Stimulated activated CD4-positive, alpha-beta T cell treated with anti-CD3 and anti-CD28 coated beads, Interleukin-12 subunit alpha, Interleukin-12 subunit beta, amount 100 ng/mL, for 48 hours (primary cell): ENCODE measurements at places on chromosomes 1 and 21.

DNA sequence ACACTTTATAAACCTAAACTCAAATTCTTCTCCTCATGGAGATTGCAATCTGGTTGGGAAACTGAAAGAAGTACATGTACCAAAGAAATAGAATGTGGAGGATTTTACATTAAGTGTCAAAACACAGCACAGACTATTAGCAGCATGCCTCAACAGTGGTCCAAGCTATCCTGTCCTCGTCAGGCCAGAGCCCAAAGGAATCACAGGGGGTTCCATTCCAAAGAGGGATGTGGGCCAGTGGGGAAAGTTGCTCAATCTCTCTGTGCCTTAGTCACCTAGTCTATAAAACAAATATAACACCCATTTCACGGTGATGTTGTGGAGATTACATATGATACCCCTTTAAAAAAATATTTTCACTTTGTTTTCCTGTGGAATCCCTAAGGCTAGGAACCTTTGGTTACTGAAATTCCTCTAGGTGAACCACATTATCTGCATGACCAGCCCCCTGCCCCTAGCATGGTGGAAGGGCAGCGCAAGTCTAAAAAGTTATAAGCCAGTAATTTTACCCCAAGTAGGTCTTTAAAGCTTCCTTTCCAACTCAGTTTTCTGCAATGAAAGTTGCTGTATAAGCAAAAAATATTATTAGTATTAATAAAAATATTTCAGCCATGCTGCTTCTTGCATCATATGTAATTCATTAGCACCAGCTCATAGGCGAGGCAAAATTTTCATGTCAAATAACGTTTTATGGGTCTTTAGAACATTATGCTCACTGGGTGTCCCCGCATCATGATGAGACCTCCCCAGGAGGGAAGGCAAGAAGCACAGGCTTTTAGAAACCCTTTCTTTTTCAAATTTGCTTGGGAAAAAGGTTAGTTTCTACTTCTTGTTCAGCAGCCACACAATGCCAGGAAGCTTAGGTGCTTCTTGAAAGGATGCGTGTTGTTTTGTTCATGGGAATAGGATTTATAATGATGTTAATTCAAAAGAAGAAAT, 548.8 kb upstream of the PKN2 start:
- DNase-seq = no peak

- no peak for DNase-seq
Observed at GRCh38 chr1:6496365-6496721, 4.9 kb upstream of the PLEKHG5 start.

DNA sequence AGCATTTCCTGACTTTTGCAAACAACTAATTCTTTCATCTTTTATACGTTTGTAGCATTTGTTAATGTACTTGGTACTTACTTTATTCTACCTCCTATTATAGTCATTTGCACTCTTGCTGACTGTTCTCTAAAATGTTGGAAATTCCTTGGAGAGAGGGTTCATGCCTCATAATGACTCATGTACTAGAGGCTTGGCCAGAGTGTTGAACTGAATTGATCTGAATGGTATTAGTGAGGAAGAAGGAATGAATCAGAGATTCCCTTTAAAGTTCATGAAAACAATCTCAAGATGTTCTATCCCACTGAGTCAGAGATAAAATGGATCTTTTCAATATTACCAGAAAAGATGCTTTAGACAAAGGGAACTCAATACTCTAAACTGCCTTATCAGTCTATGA, 383.4 kb downstream of the SEC16B start:
- DNase-seq = no peak

DNA sequence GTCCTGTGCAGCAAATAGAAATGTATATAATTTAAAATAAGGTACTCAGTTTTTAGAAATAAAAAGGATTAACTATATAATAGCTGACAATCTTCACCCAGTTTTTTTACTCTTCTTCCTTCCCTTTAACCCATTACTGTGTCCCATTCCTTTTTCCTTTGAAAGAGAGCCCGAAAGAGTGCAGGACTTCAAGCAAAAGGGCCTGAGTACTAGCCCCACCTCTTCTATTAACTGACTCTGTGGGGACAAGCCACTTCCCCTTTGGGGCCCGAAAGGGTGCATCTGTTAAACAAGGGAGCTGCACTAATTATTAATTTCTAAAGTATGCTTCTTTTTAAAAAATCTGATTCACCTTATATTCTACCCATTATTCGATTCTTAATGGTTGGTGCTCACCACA, 3.3 kb downstream of the USP24 start:
- no peak for DNase-seq

- no peak for DNase-seq
Observed at GRCh38 chr1:86356247-86356646, 39.9 kb downstream of the ODF2L start.

GRCh38 chr1:8159470-8160024, 133.4 kb upstream of the ERRFI1 start:
- no peak for DNase-seq

- DNase-seq = no peak
Observed at GRCh38 chr1:212438831-212439237, 6.1 kb downstream of the NENF start.

DNA sequence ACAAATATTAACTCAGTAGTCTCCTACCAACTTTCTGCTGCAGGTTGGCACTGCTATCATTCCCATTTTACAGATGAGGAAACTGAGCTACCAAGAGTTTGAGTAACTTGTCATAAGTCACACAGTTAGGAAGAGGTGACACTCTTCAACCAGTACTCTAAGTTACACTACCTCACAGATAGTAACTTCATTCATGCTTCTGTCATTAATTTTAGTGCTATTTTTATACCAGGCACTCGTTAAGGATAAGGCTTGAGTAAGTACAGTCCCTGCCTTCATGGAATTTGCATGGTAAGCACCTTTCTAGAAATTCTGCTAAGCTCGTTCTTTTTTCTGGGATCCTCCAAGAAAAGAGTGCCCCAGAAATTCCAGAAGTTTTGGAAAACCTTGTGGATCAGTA, 78.7 kb downstream of the ZP4 start:
- no peak for DNase-seq

GRCh38 chr1:247111259-247111699, 7.1 kb upstream of the ZNF669 start:
- no peak for DNase-seq

DNA sequence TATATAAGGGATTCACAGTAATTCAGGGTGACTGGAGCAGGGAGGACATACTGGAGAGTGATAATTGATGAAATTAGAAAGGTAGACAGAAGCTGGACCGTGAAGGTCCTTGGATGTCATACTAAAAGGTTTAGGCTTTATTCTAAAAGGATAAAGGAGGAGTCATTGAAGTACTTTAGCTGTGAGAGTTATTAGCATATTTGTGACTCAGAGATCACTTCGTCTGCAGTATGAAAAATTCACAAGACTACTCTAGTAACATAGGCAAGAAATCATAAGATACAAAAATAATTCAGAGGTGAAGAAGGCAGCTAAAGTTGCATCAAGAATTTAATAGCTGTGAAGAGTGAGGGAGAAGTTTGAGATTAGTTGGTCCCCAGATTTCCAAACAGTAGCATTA, 26.3 kb downstream of the KCNA3 start:
- no peak for DNase-seq

DNA sequence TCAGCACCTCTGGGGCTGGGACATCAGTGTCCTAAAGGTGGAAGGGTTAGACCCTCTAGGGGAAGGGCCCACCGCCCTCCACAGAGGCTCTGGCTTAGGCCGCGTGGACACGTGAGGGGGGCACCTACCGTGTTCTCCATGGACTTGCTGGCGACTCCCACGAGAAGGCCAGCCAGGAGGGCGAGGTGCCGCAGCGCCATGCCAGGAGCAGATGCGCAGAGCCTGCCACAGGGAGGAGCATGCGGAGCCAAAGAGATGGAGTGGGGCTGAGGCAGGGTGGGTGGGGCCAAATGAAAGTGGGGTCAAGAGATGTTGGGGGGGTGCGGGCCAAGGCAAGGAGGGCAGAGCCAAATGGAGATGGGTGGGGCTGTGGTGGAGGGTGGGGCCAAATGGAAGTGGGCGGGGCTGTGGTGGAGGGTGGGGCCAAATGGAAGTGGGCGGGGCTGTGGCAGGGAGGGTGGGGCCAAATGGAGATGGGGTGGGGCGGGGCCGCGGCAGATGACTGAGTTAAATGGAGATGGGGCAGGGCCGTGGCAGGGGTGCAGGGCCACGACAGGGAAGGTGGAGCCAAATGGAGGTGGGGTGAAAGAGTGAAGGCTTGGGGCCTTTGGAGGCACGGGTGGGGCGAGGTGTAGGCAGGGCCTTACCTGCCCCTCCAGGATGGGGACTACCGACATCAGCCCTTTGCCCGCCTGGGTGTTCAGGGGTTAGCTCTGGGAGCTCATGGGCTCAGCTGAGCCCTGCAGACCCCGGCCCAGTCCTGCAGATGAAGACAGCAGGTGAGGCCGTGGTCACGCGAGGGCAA, 17.4 kb upstream of the RNF223 start:
- no peak for DNase-seq

- DNase-seq = no peak
Observed at GRCh38 chr1:113185463-113186104, 112.6 kb downstream of the LRIG2 start.

GRCh38 chr1:3775490-3776230, 3.1 kb downstream of the SMIM1 start:
- peak; percentile 42 for DNase-seq

GRCh38 chr1:163173121-163173520, 29.6 kb downstream of the RGS5 start:
- DNase-seq = no peak

DNA sequence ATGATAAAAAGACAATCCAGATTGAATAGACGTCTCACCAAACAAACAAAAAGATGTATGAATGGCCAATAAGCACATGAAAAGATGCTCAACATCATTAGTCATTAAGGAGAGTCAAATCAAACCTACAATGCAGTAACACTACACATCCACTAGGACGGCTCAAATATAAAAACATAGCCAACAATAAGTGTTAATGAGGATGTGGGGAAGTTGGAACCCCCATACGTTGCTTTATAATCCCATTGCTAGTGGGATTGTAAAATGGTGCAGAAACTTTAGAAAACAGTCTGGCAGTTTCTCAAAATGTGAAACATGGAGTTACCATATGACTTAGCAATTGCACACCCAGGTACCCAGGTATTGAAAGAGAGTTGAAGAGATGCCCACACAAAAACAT, 14.7 kb upstream of the IL24 start:
- DNase-seq = no peak

DNA sequence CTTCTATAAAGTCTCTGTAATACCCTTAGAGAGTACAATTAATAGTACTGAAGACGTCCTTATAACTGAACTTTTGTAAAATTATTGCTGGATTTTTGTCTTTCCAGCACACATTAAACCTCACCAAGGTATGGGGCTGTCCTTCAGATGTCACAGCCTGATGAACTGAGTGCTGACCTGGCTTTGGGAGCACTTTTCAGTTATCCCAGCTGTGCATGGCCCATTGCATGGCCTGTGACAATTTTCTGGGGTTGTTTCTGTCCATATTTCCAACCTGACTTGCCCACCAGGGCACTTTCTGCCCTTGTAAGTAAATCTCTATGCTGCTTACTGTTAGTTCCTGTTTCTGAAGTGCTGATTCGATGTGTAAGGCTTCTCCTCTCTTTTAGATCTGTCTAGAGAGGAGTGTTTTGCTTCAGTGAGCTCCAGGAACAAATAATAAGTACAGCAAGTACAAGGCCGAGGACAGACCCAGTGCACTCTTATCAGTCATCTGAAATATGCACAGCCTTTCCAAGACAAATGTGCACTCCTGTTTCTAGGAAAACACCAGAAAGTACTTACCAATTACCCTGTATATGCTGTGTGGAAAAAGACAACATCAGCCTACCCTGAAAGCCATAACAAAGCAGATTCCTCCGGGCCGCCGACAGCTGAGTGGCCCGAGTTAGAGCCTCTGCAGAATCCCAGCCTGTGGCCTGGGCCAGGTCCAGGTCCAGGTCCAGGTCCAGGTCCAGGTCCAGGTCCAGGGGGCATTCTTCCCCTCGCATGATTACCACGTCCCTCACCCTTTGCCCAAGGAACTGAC, 121.7 kb downstream of the DHRS3 start:
- no peak for DNase-seq

DNA sequence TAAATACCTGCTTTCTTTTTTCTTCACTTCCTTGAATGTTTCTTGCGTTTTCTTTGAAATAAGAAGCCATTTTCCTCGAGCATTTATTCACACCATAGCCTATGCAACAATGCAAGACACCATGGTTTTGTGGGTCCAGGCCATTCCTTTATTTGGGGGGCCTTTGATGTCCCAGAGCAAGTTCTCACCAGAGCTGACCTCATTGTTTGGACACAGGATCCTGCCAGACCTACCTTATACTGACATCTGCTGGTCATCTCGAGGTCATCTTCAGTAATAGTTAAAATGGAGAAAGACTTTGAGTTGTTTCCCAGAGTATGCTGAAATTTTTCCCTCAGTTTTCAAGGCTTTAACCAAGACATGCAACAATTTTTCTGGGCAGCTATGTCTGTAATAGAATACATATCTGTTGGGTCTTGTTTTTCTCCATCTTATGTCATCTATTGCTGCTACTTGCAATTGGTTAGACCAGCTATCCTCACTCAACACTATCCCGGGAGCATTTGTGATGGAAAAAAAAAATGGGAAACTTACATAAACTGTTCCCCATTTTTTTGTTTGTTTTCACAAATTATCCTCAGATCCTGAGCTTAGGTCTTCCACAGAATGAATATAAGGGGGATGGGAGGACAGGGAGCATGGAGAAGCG, 34.0 kb upstream of the BACE2 start:
- DNase-seq = no peak

DNA sequence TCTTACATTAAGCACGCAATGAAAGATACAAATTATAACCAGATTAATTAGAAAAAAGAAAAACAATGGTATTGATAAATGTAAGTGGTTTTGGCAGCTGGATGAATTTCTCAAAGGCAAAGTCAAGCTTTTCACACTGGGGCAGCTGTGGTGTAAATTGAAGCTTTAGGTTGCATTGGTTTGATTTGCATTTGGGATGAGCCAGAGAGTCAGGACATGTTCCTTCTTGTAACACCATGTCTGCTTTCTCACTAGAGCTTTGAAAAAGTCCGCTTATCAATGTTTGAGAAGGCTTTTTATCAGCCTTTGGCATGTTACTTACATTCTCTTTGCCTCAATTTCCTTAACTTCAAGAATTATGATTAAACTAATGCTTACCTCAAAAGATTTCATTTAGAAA, 173.9 kb downstream of the GPATCH2 start:
- no peak for DNase-seq

DNA sequence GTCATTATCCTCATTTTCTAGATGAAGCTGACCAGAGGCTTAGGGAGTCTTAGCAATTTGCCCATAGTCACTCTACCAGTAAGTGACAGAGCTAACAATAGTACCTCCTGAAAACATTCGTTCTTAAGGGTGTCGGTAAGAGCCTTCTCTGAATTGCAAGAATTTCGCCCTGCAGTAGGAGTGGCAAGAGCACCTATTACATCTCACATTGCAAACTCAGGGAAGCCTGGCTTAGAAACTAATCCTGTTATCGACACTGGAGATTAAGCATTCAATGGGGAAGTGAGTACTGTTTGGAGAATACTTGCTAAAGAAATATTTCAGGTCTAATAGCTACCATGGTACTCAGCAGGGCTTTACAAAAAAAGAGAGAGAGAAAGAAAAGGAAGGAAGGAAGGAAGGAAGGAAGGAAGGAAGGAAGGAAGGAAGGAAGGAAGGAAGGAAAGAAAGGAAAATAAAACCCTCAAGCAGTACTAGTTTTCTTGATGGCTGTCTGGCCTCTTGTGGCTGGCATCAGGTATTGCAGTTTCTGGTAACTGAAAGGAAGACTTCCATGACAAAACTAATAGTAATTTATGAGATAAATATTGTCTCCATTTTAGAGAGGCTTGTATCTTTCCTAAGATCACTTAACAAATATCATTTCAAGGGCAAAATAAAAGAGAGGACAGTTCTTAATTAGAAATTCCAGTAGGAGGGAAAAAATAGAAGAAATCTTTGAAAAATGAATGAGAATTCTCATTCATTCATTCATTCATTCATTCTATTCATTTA, 10.4 kb downstream of the C1orf226 start:
- DNase-seq = peak; percentile 14

- no peak for DNase-seq
Observed at GRCh38 chr1:55380355-55380970, 165.3 kb upstream of the USP24 start.
